ENCODE measurements at places on chromosomes 4 and X.

DNA sequence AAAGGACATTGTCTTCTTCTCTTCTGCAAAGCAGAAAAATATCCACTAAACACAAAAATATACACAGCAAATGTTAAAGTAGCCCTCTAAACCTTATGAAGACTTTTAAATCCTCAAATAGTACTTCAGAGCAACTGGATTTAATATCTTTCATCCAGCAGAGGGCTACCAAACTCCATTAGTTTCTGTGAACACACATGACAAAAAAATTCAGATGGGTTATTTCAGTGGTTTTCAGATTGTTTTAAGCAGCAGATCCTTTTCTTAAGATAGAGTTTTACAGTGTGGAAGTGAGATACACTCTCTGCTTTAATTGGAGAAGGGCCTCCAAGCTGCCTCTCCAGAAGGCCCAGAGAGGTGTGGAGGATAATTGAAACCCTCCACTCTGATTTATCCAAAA is 56.7 kb downstream of the ANK2 start:
- peak; percentile 25 for DNase-seq

GRCh38 chr4:181569553-181569952 is 673.6 kb upstream of the TENM3 start:
- no peak for DNase-seq

- peak; percentile 95 for DNase-seq
Observed at GRCh38 chr4:70721747-70722146, at the start of gene RUFY3. TSS of gene RUFY3 (plus strand) at chr4:70721964. CDS start at chr4:70722574, 610 bp downstream.

GRCh38 chrX:17990532-17990931 is 129.4 kb upstream of the RAI2 start:
- no peak for DNase-seq

DNA sequence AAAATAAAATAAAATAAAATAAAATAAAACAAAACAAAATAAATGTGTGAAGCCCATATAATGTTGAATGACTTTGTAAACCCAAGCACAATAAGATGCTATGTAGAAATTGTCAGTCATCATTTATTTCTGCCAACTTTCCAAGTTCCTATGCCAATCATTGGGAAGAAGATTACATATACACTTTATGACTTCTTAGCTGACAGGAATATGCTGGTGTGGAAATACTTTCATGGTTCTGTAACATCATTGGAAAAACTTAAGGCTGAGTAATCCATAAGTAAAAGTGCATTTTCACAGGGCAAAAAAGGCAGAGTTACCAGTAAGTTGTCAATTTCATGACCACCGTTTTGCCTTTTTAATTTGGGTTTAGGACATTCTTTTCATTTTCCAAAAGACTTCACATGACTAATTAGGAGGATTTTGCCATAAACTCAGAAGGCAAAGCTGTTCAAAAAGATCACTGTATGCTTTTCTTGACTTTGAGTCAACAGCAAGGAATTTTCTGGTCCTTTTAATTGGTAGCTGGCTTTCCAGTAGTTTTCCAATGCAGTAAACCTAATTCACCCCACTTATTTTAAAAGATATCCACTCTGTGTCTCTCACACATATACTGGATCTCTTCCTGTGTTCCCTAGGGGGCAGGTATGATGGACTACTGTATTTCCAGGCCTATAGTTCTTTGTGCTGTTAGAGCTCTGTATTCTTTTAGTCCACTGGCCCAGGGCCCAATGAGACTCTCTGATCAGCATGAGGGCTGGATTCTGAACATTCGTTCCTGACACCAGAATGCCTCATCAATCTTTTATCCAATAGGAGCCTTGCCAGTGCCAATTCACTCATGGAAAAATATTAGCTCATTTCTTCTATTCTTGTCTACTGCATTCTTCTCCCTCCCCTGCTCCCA is 26.2 kb upstream of the SCRG1 start:
- no peak for DNase-seq

DNA sequence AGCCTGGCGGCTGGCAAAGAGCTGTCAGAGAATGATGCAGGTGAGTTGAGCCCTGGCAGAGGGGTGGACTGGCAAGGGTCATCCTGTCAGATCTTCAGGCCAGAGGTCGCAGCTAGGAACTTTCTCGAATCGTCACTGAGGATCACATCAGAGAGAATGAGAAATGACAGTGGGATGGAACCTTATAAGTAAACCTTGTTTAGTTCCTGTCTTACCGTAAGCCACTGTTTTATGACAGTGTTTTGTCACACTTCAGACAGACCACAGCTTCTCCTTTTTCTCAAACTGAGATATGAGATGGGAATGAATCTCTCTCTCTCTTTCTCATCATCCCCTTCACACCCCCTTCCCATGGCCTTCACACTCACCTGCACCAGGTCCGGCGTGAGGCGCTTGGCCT is 9.3 kb downstream of the DIPK2B start:
- no peak for DNase-seq

Data from NCI-H1694 treated with DMSO at 0.1 percent for 48 hours (cell line).